Fibroblast of skin of back (primary cell): ENCODE measurements at places on chromosomes 11 and 22.
A peak's percentile ranks its signal among the peaks of the same experiment; 100 is the strongest.

GRCh38 chr11:134818516-134818915 is 406.5 kb upstream of the B3GAT1 start:
- no peak for DNase-seq

DNA sequence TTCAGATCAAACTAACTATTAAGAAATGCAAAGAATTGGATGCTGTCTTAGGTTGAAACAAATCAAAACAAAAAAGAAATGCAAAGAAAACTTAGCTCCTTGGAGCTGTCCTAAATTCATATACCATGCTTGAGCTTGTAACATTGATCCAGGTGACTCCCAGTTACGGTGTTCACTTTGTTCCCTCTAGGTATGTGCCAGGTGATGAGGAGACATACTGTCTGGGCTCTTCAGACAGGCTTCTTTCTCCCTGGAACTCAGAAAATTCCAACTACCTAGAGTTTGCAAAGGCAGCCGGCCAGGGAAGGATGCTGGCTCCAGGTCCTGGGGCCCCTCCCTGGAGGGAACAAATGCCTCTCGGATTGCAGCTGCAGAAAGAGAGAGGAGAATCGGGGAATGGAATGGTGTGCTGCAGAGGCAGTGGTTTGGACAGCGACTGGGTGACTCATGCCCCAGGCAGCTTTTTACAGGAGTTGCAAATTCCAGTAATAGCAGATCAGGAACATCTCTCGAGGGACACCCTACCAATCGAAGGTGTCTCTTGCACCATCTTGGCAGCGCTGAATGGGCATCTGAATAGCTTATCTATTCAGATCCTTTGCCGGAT is 12.3 kb upstream of the ASPHD2 start:
- DNase-seq, result peak; percentile 85

DNA sequence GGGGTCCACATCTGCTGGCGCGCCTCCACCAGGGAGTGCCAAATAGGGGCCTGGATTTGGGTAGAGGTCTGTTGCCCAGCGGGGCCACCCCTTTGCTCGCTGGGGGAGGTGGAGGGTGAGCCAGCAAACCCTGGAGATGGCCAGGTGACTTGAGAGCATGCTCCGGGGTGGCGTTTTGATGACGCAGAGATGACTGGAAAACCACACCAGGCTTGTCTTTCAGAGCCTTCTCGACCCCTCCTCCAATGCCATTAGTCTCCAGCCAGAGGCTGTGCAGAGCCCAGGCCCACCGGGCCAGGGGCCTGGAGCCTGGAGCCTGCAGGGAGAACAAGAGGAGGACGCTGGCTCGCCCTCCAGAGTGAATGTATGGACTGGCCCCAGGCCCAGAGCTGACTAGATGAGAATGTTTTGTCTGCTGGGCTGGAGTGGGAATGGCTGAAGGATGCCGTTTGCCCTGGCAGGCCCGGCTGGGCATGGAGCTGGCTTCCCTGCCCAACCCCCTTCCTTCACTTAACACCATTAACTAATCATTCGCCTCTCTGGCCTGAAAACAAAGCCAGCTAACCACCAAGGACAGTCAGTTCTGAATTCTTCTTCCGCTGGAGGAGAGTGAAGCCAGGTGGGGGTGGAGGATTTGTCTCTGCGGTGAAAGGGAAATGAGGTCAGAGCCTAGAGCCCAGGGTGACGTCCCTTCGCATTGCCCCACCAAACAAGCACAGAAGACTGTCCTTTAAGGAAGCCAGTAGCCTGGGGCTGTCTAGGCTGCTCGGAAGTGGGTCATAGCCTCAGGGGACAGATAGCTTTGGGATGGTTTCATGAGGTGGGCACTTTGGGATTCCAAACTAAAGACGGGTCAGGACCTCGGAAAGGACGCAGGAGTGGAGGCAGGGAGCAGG is 1.6 kb upstream of the MCAM start:
- DNase-seq, result peak; percentile 82

- DNase-seq, result no peak
Measured at GRCh38 chr11:70002433-70002832, 75.7 kb upstream of the ANO1 start.

DNA sequence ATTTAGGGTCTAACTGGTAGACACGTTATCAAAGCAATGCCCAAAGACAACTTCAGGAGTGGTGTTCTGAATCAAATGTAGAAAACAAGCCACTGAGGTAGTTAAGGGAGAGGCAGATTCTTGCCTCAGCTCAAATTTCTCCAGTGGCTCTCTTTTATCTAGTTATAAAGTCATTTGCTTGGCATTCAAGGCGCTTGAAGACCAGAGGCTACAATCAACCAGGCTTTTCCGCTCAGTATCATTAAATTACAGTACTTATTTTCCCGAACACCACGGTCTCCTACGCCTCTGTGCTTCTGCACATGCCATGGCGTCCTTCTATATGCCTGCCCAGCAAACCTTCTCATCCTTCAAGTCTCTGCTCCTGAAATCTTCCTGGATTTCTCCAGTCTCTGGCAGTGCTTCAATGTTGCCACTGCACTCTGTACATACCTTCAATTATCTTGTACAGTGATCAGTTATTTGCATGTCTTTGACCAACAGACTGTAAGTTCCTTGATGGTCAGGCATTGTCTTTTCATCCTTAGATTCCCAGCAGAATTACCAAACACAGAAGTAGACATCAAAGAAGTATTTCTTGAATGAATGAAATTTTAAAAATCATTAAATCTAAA is 1.4 kb downstream of the POGLUT3 start:
- DNase-seq, result peak; percentile 7

DNA sequence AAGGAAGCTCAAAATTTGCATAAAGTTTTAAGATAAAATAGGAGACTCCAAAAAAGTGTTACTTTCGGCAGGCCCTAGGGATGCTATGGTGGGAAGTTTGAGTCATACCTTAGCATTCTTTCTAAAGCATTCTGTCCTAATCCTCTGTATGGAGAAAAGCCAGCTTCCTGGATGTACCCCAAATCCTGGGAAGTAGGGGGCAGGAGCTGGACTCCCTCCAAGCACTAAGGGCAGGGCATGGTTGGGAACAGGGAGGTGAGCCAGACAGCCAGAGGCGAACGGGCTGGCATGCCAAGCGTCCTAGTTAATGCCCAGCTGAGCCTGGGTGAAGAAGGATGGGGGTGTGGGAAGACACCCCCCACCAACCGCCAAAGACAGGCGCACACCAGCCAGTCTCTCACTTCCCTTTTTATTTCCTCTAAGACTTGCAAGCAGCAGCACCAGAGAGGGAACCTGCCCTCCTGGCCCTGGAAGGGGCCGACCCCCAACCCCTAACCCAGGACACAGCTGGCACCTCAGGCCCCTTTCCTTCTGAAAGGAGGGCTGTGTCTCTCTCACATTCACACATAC is 23.9 kb downstream of the RTN4RL2 start:
- DNase-seq, result no peak

DNA sequence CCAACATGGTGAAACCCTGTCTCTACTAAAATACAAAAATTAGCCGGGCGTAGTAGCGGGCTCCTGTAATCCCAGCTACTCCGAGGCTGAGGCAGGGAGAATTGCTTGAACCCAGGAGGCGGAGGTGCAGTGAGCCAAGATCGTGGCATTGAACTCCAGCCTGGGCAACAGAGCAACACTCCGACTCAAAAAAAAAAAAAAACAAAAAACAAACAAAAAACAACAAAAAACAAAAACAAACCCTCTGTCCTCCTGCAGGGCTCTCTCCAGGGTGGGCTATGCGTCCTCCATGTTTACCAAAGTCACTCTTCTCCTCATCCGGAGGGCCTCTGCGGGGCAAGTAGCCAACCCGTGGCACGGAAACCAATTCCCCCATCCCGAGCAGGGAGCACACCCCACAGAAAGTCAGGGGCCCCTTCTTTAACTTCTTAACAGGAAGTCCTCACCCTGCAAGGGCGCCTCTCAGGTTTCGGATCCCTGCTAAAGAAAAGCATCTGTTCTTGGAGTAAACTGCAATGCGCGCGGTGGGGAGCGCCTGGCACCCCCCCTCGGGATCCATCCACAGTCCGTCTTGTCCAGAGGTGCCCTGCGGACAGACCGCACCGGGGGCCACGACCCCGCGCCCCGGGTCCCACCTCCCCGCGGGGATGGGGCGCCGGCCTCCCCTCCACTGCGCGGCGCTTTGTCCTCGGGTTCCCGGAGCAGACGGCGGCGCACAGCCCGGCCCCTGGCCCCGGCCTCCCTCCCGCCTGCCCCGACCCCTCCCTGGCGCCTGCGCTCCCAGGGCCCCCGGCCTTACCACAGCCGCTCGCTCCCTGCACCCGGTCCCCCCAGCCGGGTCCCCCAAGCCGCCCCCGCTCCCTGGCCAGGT is 712 bp downstream of the CERK start:
- DNase-seq, result peak; percentile 22

DNA sequence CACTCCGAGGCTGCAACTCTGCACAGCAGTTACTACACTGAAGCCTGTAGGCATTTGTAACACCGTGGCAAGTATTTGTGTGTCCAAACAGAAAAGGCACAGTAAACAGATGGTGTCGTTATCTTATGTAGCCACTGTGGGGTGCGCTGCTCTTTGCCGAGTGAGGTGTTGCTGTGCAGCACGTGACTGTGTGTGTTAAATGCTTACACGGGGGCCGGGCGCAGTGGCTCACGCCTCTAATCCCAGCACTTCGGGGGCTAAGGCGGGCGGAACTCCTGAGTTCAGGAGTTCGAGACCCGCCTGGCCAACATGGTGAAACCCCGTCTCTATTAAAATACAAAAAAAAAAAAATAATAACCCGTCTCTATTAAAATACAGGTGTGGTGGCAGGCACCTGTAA is 11.5 kb downstream of the ZBED4 start:
- no peak for DNase-seq

- DNase-seq, result no peak
Measured at GRCh38 chr11:64040684-64041322, 5.1 kb downstream of the FLRT1 start.

DNA sequence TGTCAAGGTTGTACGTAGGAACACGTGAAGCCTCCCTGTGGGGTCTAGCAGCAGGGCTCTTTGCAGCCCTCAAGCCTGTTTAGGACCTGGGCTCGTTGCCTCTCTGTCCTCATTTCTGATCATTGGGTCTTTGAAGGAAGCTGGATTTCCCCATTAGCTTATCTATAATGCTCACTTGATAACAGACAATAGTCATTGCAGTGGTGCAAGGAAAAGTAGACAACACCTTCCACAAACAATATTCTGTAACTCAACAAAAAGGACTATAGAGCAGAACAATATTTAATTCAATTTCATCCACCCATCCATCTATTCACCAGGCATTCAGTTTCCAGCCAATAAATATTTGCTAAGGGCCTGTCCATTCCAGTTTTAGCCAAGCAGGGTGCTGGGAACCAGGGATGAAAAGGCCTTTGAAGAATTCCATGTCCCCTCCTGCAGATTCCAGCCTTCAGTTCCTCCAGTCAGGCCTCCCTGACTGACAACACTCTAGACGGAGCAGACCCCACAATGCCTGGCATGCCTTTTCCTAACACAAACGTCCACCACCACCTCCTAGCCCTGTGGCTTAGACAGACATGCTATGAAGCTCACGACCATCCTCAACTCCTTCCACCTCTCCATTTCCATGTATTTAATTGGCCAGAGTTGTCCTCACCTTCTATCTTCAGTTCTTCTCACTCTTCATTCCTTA is 12.7 kb upstream of the POLD3 start:
- no peak for DNase-seq

DNA sequence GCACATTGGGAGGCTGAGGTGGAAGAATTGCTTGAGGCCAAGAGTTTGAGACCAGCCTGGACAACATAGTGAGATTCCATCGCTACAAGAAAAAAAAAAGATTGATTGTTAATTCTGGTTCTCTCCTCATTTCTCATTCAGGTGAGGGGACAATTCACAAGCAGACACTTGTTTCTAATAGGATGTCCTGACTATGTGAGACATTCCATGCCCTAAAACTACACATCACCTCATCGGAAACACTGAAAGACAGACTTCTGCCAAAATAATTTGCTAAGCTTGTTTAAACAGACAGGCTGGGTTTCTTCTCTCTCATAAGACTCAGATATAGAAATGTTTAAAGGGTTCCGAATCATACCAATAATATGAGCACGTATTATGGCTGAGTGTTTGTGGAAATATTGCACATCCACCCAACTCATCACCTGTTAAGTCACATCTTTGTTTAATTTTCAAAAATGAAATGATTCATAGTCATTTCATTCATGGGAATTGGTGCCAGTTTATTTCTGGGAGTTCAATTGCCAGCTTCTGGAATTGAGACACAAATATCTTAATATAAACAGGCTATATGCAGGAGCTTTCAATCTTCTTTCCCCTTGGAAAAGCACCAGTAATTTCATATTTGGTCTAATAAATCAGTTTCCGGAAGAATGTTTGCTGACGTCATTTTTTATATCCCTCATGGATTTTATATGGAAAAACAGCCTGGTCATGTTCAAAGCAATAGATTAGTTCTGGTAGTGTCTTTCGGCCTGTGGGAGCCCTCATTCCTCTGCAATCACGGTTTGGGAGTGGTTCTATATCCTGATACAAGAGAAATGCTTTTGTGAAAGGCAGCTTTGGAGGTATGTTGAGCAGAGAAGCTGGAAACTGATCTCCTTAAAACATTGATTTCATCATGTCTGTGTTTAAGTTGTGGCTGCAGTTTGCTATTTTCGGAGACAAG is 87.0 kb downstream of the BDNF start:
- DNase-seq, result no peak

DNA sequence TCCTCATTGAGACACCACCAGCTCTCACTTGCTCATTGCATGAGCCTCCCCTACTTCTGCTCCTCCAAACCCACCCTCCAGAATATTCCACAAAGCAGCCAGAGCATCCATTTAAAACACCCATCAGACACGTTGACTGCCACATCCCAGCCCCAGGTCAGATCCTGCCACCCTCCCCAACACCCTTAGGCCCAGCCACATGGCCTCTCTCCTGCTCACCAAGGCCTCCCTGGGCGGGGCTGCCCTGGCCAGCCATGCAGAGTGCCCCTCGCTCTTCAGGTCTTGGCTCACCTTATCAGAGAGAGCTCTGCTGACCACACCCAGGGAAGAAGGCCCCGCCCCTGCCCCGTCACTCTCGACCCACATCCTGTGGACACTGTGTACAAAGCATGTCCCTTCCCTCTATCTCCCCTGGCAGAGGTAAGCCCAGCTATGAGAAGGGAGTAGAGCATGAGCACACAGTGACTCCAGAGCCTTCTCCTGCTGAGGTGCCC is 106.8 kb downstream of the MICAL3 start:
- no peak for DNase-seq

GRCh38 chr11:118621071-118621783 is 13.8 kb downstream of the PHLDB1 start:
- DNase-seq, result peak; percentile 94

GRCh38 chr22:23693979-23694680 is 3.3 kb downstream of the RGL4 start:
- DNase-seq, result no peak

DNA sequence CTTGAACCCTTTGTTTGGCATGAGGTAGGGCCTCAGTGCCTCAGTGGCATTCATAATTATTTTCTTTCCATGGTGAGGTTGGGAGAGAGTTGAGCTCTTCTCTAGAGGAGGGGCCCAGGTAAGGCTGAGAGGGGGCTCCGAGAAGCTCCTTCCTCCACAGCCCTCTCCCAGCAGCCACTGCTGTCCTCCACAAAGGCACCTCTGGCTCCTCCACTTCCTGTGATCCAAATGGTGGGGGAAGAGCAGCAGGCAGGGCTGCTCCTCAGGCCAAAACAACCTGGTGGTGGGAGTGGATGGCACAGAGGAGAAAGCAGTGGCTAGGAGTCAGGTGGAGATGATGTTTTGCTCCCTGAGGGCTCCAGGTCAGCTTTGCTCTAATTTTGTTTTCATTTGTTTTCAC is 13.3 kb downstream of the ROBO4 start:
- DNase-seq, result no peak
